ENCODE measurements at places on chromosomes 5 and 9.

DNA sequence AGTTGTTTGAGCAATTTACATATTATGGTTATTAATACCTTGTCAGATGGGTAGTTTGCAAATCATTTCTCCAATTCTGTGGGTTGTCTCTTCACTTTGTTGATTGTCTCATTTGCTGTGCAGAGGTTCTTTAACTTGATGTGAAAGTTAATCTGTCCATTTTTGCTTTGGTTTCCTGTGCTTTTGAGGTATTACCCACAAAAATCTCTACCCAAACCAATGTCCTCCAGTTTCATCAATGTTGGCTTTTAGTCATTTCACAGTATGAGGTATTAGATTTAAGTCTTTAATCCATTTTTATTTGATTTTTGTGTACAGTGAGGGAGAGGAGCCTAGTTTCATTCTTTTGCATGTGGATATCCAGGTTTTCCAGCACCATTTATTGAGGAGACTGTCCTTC lies 82.4 kb downstream of the MRPS30 start:
- DNase-seq = no peak

DNA sequence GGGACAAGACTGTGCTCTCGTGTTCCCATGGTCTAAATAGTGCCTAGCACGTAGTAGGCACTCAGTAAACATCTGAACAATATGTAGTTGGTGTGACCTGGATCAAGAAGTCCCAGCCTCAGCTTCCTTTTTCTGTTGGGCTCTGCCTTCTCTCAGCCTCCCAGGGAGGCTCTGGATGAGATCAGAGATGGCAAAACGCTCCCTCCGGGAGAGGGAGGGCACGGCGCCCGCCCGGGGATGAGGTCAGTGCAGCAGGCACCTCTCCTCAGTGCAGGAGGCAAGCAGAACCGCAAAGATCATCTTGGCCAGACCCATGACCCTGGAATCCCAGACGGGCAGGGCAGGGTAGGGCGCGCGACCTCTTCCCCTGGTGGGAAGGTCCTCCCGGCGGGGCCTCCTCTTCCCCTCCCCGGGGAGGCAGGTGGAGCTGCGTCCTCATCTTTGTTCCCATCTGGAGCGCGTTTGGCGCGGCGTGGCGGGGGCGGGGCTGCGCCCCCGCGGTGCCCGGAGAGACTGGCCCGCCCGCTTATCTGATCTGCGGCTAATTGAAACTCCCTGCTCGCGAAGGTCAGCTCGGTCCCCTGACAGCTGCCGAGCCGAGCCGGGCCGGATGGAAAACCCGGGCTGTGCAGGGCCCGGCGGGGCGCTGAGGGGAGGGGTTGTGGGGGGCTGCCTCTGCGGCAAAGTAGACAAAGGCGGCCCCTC lies 60.9 kb downstream of the CXXC5 start:
- DNase-seq = peak; percentile 63

- DNase-seq = no peak
These were observed 1254.5 kb upstream of the NUDT12 start for GRCh38 chr5:104817127-104817526.

DNA sequence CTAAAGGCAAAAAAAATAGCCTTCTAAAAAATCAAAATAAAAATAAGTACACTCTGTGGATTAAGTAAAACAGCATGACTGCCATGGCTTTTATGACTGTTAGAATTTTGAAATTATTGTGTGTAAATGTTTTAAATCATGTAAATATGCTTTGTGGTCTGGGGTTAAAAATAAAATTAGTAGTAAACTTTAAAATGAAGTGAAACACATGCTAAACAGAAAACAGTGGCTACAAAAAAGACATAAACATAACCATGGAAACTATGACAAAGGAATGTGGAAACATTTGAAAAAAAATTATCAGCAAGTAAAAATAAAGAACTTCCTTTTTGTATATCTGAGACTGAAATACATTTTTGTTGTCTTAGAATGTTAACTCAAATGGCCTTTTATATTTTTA lies 134.5 kb upstream of the SPEF2 start:
- DNase-seq = no peak

GRCh38 chr9:13268469-13268868 lies 11.0 kb downstream of the MPDZ start:
- no peak for DNase-seq

- DNase-seq = no peak
These were observed 8.6 kb upstream of the PRRC1 start for GRCh38 chr5:127508644-127509373.

DNA sequence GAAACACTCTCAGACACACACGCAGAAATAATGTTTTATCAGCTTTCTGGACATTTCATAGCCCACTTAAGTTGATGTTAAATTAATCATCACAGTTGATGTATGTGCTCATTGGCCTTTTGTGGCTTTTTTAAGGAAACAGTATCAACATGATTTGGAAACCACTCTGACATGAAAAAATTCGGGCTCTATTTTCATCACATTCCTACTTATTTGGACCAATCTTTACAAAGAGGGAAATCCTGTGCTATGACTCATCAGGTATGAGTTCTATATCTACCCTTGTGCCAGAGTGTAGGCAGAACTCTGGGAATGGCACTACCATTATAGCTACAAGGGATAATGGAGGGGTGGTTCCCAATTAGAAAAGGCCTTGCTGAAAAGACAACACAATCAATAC lies 388.4 kb upstream of the PTGER4 start:
- no peak for DNase-seq

DNA sequence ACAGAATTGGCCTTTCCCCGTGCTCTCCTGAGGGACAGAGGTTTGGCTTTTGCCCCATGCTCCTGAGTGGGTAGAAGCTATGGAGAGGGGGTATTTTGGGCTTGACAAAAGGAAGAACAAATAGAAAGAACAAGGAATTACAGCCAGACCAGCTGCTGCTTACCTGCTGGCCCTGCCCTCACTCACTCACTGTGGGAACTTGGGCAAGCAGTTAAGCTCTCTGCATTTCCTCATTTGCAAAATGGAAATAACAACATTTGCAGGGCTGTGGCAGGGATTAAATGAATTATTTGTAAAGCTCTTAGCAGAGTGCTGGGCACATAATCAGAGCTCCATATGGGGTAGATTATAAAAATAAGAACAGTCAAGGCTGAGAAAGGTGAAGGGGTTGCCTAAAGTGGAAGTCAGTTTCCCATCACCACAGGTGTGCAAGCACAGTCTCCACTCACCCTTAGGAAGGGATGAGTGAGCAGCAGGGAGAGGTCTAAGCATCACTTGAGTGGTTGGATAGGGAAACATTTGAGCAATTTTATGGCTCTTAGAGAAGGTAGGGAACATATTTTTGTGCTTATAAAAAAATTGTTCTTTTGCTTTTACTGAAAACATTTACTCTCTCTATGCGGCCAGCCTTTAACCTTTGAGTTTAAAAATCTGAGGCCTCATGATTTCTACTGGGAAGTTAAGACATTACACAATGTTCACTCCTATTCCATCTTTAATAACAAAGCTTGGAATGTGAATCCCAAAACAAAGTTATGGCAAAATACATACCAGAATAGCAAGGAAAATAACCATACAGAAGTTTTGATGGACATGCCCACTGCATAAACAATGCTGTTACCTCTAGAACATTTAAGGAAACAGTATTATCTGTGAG lies 42.8 kb upstream of the LHFPL2 start:
- DNase-seq = peak; percentile 15

DNA sequence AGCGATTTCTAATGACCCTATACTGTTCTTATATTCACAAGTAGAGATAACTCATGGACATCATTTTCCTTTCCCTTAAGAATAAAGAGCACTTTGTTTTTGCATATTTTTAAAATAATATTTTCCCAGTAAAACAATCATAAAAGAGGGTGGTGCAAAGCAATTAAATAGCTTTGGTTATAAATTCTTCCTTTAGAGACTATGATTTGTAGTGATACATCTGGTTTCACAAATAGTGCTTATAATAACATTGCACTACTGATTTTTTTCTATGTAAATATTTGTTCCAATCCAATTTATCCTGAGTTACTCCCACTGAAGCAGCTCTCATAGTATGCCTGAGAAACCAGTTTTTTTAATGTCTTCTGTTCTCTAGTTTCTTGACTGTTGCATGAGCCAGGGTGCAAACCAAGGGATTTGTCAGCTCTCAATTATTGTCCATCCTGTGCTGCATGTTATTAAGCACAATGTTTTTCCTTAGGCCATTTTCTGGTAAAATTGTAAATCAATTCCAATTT lies 74.7 kb downstream of the LURAP1L start:
- DNase-seq = no peak

DNA sequence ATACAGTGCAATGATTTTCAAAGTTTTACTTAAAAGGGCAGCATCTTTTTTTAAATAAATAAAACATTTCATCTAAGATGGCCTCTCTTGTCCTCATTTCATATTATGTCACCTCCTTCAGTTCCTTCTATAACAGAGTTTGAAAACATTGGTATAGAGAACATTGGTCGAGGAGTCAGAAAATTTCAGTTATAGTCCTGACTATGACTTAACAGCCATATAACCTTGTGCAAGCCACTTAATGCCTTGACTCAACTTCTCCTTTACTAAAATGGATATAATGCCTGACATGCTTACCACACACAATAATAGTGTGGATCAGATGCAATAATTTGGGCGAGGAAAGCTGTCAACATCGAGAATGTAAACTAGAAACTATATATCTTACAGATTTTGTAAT lies 22.6 kb downstream of the SSBP2 start:
- DNase-seq = no peak

DNA sequence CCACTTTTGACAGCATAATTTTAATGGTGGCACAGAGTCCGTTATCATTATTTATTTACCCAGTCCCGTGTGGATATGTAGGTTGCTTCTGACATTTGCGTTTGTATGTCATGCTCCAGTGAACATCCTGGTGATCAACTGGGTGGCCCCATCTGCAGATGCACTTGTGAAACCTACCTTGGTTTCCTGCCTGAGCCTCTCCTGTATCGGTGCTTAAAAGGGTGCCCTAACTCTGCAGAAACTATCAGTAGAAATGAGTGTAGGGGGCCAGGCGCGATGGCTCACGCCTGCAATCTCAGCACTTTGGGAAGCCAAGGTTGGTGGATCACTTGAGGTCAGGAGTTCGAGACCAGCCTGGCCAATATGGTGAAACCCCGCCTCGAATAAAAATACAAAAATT lies 92.1 kb upstream of the IER5L start:
- no peak for DNase-seq

DNA sequence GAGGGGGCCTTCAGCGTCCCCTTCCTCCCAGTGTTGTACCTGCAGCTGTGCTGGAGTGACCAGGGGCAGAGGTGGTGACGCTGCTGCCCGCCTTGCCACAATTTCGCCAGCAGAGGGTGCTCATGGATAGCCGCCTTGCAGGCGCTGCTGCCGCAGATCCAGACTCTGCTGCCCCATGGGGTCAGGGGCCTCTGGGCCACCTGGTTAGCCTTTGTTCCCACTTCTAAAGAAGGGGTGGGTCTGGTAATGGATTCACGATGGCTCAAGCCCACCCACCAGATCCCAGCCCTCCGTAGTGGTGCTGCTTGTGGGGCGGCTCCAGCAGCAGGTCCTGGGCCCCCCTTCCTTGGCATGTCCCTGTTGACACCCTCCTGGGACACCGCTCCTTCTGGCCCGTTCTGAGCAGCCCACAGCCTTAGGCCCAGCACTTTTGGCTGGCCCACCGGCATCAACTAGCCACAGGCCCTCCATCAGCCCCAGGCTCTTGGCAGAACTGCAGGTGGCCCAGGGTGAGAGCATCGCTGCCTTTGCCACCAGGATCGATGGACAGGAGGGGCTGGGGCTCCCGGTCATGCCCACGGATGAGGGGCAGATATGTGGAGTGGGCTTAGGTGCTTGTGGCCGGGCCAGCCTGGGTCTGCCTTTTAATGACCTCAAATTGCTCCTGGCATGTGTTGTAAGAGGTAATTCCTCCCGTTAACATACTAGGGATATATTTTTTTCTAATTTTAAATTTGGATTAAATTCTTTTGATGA lies 57.2 kb downstream of the COL5A1 start:
- peak; percentile 56 for DNase-seq

- DNase-seq = no peak
These were observed 197.1 kb downstream of the MED10 start for GRCh38 chr5:6181147-6181729.

GRCh38 chr9:97905228-97905627 lies 17.1 kb downstream of the TRMO start:
- DNase-seq = no peak

DNA sequence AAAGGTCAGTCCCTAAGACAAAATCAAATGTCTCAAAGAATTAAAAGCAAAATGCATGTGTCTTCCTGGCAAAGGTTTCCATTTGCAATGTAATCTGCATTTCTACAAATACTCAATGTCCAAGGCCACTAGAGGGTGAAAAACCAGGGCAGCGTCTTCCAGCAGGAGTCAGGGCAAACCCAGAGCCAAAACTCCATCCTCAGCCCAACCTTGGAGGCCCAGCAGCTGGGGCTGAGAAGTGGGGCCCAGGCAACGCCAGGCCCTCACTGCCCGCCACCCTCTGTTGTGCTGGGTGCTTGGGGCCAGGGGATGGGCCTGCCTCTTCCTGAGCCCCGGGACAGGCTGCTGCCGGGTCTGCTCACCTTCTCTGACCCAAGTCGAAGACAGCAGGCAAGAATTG lies 200.1 kb downstream of the PAX5 start:
- DNase-seq = no peak

DNA sequence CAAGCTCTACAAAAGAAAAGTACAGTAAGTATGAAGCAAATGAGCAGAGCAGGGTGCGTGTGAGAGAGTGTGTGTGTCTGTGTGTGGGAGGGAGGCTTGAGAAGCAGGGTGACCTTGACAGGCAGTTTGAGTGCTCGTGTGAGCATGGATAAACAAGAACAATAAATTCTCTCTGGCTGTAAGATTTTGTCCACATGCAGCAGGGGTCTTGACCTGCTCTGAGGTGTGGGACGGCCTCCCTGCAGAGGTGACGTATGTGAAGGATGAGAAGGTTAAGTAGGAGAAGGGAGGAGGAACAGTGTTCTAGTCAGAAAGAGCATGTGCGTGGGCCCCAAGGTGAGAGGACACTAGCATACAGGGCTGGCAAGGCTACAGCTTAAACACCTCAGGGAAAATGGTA lies 49.0 kb downstream of the SPTLC1 start:
- DNase-seq = no peak

DNA sequence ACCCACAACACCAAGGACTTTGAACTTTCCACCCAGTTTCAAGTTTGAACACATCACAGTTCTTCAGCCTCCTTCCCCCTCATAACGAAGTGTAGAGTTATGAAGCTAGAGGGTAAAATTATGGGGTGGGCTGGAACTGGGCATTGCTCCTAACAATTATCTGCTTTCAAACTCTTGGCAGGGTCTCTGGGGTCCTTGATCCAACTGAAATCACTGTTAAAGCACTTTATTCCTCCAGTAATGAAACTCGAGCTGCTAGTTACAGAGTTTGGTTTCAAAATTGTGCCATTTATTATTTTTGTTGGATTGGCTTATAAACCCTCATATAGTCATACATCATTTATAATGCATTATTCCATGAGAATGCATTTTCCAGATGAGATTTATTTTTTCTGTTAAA lies 158.5 kb downstream of the RGS3 start:
- no peak for DNase-seq

- DNase-seq = peak; percentile 45
These were observed 187.8 kb downstream of the FANCC start for GRCh38 chr9:95129476-95130291.

DNA sequence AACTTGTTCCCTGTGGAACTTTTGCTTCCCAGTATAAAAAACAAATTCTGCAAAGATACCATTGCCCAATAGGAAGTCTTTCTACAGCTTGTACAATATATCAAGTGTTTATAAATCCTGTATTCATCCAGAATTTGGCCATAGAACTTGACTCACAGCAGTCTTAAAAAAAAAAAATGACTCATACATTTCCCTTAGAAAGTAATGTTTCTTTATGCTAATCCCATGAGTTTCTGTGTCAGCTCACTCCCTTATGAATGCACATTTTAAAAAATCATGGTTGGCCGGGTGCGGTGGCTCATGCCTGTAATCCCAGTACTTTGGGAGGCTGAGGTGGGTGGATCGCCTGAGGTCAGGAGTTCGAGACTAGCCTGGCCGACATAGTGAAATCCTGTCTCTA lies 89.3 kb upstream of the DMRT1 start:
- DNase-seq = no peak
